Activated B cell treated with CpG ODN at 0.5 μM for 24 hours (primary cell): ENCODE measurements at places on chromosomes 1 and 21. TPM values are rescaled to one million over a fixed set of nuclear protein-coding genes. Genes with fewer than 3 reads are reported as not detected.

GRCh38 chr1:204659056-204659455, 26.5 kb downstream of the LRRN2 start:
- peaks cover 13% of the 10 kb centered on the region for H3K27me3 ChIP-seq
- H3K4me3 ChIP-seq, result no peak overlapping the region
- no peak for DNase-seq
- no peaks in the 10 kb centered on the region for H3K36me3 ChIP-seq
- no peaks in the 10 kb centered on the region for H3K4me1 ChIP-seq

- H3K27me3 ChIP-seq, result peaks cover 2% of the 10 kb centered on the region
- H3K27ac ChIP-seq, result no peak overlapping the region
These were observed 12.1 kb downstream of the AZIN2 start for GRCh38 chr1:33093004-33093403.

- no peaks in the 10 kb centered on the region for H3K4me1 ChIP-seq
- H3K36me3 ChIP-seq, result no peaks in the 10 kb centered on the region
- no peaks in the 10 kb centered on the region for H3K27me3 ChIP-seq
- DNase-seq, result no peak
- no peak overlapping the region for H3K27ac ChIP-seq
These were observed 717.0 kb upstream of the TMPRSS15 start for GRCh38 chr21:19120591-19120990.

DNA sequence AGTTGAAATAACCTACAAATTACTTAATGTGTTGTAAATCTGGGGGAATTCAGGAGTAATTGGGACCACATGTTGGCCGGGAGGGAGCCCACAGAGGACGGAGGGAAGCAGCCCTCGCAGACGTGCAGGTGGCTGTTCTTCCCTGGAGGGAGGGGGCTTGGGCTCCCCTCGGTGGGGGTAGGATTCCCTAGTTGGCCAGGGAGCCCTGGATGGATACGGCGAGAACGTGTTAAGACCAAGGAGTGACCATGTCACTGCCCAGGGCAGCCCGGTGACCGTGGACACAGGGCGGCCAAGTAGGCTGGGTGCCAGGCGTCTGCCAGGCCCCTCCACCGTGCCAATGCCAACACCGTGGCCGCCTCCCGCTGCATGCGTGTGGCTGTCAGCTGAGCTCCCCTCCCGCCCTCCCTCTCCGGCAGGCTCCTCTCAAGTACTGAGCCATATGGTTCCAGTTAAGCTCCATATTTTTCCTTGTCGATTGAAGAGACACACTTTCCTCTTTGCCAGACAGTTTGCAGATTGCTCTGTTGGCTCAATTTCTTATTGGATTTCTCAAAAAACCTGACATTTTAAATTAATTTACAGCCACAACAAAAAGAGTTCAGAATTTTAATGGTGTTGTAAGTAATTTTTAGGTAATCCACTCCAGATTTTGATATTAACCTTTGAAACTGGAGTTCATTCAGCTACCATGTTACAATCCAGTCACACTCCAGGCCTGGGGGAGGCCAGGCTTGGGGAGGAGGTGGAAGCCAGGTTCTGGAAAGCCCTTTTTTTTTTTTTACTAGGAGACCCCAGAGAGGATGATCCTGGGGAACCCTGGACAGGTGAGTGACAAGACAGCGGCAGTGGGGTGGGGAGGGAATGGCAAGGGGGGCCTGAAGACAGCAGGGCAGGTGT, 71.2 kb downstream of the CASZ1 start:
- no peak for DNase-seq
- no peaks in the 10 kb centered on the region for H3K36me3 ChIP-seq

GRCh38 chr1:243217349-243217748, 37.7 kb downstream of the CEP170 start:
- no peak for DNase-seq

DNA sequence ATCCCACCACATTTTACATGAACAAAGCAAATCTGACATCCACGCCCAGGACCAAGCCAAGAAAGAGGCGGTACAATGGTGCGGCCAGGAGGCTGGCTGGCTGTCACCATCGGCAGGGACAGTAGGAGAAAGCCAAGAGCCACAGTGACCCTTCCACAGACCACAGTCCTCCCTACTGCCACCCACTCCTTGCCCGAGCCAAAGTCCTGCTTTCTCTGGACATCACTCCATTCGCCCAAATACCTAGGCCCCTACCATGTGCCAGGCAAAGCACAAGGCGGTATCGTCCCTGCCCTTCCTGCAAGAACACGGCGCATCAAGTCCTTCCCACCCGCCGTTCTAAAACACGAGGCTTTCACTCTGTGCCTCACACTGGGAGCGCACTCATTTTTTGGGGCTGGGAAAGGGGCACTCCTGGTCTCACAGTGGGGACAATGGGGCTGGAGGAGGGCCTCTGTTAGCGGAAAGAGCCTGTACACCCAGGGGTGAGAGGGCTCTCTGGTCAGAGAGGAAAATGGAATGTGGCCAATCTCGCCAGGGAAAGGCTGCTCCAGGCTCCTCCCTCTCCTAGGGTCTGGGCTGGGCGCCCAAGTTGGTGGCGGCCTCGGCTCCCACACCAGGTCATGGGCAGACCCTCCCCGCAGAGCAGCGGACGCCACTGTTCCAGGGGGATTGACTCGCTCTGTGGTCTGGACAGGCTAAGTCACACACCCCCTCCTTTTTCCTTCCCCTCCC, 26.5 kb downstream of the SSBP3 start:
- H3K4me1 ChIP-seq, result peaks cover 37% of the 10 kb centered on the region
- H3K27ac ChIP-seq, result no peak overlapping the region
- peaks cover 4% of the 10 kb centered on the region for H3K36me3 ChIP-seq
- no peaks in the 10 kb centered on the region for H3K27me3 ChIP-seq
- DNase-seq, result no peak

GRCh38 chr21:20187028-20187427, 811.2 kb upstream of the NCAM2 start:
- H3K27me3 ChIP-seq, result no peaks in the 10 kb centered on the region
- no peaks in the 10 kb centered on the region for H3K4me1 ChIP-seq
- no peak overlapping the region for H3K4me3 ChIP-seq
- DNase-seq, result no peak

DNA sequence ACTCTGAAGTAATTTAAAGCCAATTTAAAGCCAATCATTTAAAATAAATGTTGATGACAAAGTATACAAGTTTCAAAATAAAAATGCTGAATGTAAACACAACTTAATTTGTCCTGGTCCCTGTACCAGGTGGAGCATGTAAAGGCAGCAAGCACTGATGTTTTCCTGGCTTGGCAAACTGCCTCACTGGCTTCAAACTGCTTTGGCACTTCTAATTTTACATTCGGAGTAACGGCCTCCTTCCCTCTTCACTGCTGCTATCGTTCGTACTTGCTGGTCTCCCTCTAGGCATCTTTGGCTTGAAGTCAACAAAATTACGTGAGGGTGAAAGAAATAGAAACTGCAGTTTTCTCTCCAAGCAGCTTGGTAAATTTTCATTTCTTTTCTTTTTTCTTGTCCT, 287.9 kb downstream of the LTN1 start:
- H3K4me1 ChIP-seq, result no peaks in the 10 kb centered on the region
- H3K27ac ChIP-seq, result no peak overlapping the region
- DNase-seq, result no peak
- H3K27me3 ChIP-seq, result no peaks in the 10 kb centered on the region

DNA sequence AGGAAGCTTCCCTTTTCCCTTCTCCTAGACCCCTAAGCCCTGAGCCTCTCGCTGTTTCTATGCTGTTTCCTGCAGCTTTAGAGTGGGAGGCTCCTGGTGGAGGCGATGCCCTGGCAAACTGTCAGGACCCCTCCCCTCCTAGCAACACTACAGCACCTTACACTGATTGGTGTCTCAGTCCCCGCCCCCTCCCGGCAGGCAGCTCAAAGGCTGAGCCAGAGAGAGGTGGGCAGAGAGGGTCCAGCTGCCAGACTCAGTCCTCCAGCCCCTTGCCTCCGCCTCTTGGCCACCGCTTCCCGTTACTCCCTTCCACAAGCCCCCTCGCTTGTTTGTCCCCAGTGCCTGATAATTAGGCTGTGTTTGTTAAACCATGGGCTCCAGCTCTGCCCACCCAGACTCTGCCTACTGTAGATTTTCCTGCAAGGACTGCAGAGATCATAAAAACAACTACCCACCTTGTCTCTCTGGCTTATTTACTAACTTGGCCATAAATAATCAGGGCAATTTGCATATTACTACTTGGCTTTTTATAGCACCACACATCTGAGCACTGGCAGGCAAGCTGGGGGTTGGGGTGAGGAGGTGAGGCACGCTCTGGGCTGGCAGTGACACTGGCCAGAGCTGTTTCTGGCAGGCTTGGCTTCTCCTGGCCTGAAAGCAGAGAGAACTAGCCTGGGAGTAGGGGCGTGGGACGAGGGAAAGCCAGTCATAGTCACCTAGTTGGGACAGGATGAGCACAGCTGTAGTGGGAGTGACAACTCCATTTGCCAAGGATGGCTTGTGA, 107.5 kb downstream of the CSMD2 start:
- no peak overlapping the region for H3K4me3 ChIP-seq
- no peaks in the 10 kb centered on the region for H3K4me1 ChIP-seq
- no peak overlapping the region for H3K27ac ChIP-seq
- H3K36me3 ChIP-seq, result no peaks in the 10 kb centered on the region
- H3K27me3 ChIP-seq, result peaks cover 6% of the 10 kb centered on the region

CSF3R gene
- 0.12 TPM in 1 of 2 replicates, not detected in the other for total RNA-seq

CFHR2 gene
- total RNA-seq, result not detected in 2 replicates

NEK2 gene
- 0.35 and 0.59 TPM in 2 replicates for total RNA-seq
